ENCODE measurements at places on chromosomes 1 and 21. TPM values are rescaled to one million over a fixed set of nuclear protein-coding genes. Genes with fewer than 3 reads are reported as not detected.

Gene TSPAN2
- 10.4 TPM for total RNA-seq

Gene TAF12
- 15.2 TPM for total RNA-seq

- DNase-seq = no peak
These were observed 90.7 kb downstream of the IGSF21 start for GRCh38 chr1:18198260-18198659.

GRCh38 chr1:35030756-35031446, 844 bp downstream of the ZMYM6 start:
- no peak for DNase-seq

DNA sequence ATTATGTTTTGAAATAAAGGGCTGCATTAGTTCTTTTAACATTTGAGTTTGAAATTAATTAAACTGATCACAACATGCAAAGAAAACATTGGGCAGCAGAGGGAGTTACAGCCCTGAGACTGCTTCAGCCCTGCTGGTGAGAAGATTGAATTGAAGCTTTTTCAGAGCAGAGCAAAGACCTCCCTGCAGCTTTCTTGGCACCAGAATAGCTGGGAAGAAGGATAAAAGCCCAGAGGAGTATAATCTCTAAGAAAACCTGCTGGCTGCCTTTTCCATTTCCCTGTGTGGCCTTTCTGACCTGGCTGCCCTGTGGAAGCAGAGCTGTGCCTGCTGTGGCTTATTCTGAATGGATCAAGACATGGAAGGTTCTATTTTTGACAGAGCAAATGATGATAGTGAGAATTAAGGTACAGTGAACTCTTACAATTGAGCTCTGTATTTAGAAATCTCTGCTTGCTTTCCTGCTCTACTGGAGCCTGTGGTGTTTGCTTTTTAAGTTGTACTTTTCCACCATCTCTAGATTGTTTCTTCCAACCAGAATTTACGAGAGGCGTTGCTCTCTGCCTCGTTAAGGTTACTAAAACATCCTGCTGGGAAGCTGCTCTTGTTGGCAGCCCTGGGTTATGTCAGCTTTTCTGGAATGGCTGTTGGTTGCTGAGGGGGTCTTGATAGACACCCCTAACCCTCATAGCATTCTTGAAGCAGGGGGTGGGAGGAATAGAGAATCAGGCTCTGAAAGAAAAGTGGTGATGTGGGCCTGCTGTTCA, 9.9 kb downstream of the SNRPE start:
- DNase-seq = peak; percentile 66

DNA sequence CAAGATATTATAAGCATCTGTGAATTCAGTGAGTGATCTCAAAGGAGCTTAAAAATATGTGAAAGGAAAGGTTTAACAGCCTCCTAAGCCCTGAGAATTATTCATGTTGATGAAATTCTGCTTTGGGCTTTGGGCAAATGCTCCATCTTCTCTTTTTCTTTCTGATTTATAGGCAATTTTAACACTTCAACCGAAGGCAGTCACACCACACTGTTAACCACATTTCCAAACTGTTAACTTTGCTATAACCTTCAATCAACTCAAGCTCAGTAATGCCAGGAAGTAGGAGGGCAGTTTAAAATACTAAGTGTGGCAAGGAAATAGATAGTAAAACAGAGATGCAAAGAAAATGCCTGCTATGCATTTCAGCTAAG, 54.4 kb upstream of the NEK7 start:
- no peak for DNase-seq

- DNase-seq = no peak
These were observed 48.7 kb downstream of the NTMT2 start for GRCh38 chr1:170194451-170194850.

- DNase-seq = no peak
These were observed 38.6 kb downstream of the TRIM33 start for GRCh38 chr1:114472408-114472807.

DNA sequence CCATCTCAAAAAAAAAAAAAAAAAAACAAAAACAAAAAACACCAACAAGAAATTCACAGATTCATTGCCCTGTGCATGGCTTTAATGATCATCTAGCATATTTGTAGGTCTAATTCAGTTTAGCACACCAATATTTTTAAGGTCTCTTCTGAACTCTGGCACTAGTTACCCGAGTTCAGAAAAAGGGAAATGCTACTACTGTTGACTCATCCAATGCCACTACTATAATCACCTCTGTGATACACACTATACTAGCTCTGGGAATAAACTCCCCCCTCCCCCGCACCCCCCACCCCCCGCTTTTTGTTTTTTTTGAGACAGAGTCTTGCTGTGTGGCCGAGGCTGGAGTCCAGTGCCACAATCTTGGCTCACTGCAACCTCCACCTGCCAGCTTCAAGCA, 55.6 kb downstream of the FBXO42 start:
- DNase-seq = no peak

GRCh38 chr21:17352996-17353655, 159.7 kb upstream of the CXADR start:
- no peak for DNase-seq

GRCh38 chr1:178409541-178409940, 87.2 kb downstream of the CLEC20A start:
- no peak for DNase-seq
